ENCODE measurements at places on chromosomes 13 and 19.

GRCh38 chr13:48945626-48946025 is 30.1 kb upstream of the FNDC3A start:
- no peak for DNase-seq

DNA sequence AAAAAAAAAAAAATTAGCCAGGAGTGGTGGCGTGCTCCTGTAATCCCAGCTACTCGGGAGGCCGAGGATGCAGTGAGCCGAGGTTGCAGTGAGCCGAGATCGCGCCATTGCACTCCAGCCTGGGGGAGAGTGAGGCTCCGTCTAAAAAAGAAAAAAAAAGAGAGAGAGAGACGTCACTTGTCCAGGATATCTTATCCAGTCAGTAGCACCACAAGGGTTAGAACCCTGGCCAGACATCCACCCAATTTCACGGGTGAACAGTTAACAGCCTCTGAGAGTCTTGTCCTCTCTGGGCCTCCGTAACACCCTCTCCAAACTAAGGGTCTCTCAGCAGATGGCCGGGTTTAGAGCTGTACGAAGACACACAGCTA is 917 bp upstream of the CLPTM1 start:
- no peak for DNase-seq

DNA sequence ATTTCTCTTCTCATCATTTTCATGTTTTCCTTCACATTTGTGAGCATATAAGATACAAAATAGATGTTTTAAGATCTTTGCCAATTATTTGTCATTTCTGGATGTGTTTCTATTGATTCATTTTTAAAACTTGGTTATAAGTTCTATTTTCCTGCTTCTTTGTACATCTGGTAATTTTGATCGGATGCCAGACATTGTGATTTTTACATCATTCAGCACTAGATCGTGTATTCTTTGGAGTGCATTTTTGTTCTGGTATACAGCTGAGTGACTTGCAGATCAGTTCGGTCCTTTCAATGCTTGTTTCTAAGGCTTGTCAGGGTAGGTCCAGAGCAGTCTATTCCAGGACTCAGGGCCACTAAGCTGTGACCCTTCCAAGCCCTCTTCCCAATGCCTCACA is 198.2 kb downstream of the KLF12 start:
- peak; percentile 72 for DNase-seq

DNA sequence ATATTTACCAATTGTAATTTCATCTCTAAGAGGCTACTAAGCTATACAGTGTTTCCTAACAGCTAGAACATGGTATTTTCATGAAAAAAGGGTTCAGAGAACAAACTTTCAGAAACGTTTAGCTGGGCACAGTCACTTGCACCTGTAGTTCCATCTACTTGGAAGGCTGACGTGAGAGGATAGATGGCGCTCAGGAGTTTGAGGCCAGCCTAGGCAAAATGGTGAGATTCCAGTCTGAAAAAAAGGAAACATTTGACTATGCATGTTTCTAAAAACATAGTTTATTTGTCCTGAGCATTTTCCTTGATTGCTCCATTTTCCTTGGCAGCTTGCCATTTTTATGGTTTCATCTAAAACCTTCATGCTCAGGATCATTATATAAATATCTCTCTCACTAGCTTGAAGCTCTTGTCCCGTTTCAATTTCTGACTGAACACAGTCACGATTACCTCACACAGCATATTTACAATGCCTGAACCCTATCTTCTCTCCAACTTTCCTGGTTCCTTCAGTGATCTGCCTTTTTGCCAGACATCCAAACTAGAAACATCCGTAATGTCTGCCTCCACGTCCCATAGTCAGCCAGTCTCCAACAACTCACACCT is 200.8 kb downstream of the RGCC start:
- peak; percentile 78 for DNase-seq

GRCh38 chr13:42895776-42896175 is 96.3 kb downstream of the EPSTI1 start:
- DNase-seq = peak; percentile 64

- DNase-seq = no peak
Measured at GRCh38 chr19:47407417-47407774, 11.9 kb downstream of the MEIS3 start.

GRCh38 chr13:75186379-75186778 is 295.6 kb downstream of the TBC1D4 start:
- DNase-seq = no peak

GRCh38 chr19:55303477-55303876 is 19.7 kb downstream of the BRSK1 start:
- DNase-seq = no peak

Data from tongue (tissue), 3 donors.